Activated CD4-positive, alpha-beta memory T cell treated with anti-CD3 and anti-CD28 coated beads, Interleukin-2, amount 10 ng/mL, durations not matched to agents 7 days and 5 days (primary cell): ENCODE measurements at places on chromosomes 4 and X. TPM values are rescaled to one million over a fixed set of nuclear protein-coding genes. Genes with fewer than 3 reads are reported as not detected.

DNA sequence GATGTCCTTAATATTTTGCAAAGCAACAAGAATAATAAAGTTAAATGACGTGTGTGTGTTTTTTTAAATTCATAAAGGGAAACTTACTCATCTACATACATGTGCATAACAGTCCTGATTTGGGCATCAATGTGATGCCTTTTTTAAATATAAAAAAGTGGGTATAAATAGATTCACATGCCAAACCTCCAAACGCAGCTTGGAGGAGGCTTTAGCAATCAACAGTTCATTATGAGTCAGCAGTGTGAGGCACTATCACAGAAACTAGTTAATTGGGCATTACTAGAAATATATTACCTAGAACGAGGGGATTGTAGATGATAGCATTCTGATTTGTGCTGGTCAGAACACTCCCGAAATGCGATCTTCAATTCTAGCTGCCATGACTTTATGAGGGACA lies 115.1 kb downstream of the HS6ST2 start:
- H3K4me1 ChIP-seq = no peaks in the 10 kb centered on the region
- H3K36me3 ChIP-seq = no peaks in the 10 kb centered on the region
- H3K27me3 ChIP-seq = peaks cover 8% of the 10 kb centered on the region
- no peak overlapping the region for H3K4me3 ChIP-seq
- DNase-seq = no peak

GRCh38 chr4:41024556-41025491 lies 189.5 kb downstream of the APBB2 start:
- H3K27ac ChIP-seq = peak overlapping the region; percentile 10
- no peaks in the 10 kb centered on the region for H3K4me1 ChIP-seq
- no peak overlapping the region for H3K4me3 ChIP-seq
- H3K36me3 ChIP-seq = peaks cover 5% of the 10 kb centered on the region
- no peaks in the 10 kb centered on the region for H3K27me3 ChIP-seq

GRCh38 chr4:3041192-3042142 lies 32.9 kb downstream of the HTT-AS start:
- peak overlapping the region; percentile 91 for H3K27ac ChIP-seq
- H3K27me3 ChIP-seq = peaks cover 10% of the 10 kb centered on the region
- peak; percentile 65 for DNase-seq
- H3K4me1 ChIP-seq = peaks cover 78% of the 10 kb centered on the region

- no peaks in the 10 kb centered on the region for H3K27me3 ChIP-seq
- H3K4me3 ChIP-seq = no peak overlapping the region
- peaks cover 36% of the 10 kb centered on the region for H3K36me3 ChIP-seq
Observed at GRCh38 chrX:55007656-55008055, 7.5 kb downstream of the APEX2 start.

GRCh38 chrX:133726211-133726630 lies 259.2 kb downstream of the GPC3 start:
- no peak overlapping the region for H3K4me3 ChIP-seq
- no peak for DNase-seq
- H3K36me3 ChIP-seq = no peaks in the 10 kb centered on the region
- H3K4me1 ChIP-seq = peaks cover 5% of the 10 kb centered on the region
- H3K27ac ChIP-seq = no peak overlapping the region

DNA sequence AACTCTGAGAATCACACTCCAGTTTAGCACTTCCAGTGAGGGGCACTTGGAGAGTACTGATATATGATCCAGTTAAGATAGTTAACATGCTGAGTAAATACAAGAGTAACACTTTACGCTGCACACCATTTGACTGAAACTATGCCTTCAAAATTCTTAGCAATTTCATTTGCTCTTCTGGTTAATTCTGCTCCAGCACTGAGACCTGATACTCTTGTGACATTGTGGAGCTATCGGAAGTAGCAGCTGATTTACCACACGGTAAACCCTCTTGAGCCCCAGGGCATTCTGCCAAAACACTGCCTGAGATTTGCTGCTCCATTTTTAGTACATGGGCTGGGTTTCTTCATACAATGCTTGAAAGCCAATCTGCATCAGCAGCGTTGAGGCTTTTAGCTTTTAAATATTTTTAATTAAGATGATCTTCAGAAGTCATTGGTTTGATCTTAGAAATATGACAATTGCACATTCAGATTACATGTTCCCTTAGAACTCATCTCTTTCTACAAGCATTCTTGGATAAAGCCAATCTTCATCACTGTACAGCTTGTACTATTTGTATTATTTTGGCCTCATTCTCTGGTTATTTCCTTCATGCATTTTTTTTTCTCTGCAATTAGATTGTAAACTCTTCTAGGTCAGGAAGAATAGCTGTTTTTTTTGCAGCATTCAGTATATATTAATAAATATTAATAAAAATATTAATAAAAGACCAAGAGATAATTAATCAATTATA lies 67.8 kb upstream of the ETNPPL start:
- DNase-seq = no peak
- no peak overlapping the region for H3K27ac ChIP-seq
- peaks cover 9% of the 10 kb centered on the region for H3K4me1 ChIP-seq
- H3K4me3 ChIP-seq = no peak overlapping the region
- peaks cover 17% of the 10 kb centered on the region for H3K27me3 ChIP-seq

DNA sequence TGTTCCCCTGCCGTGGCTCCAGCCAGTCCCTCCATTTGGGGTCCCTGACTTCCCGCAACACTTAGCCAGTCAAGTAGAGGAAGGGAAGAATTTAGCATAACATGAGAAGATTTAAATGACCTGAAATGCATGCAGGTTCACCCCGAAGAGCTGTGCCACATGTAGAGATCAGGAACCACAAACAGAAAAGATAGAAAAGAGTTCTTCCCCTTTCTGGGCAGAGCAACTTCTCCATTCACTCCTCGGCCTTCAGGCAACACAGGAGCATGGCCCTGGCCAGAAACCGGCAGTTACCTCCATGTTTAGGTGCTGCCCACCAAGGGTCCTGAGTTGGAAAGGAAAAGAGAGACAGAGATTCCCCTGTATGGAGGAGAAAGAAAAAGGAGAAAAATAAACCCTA lies 5.2 kb downstream of the NLRP2B start:
- no peak overlapping the region for H3K4me3 ChIP-seq
- no peak overlapping the region for H3K27ac ChIP-seq
- H3K4me1 ChIP-seq = no peaks in the 10 kb centered on the region
- no peaks in the 10 kb centered on the region for H3K36me3 ChIP-seq
- no peak for DNase-seq

DNA sequence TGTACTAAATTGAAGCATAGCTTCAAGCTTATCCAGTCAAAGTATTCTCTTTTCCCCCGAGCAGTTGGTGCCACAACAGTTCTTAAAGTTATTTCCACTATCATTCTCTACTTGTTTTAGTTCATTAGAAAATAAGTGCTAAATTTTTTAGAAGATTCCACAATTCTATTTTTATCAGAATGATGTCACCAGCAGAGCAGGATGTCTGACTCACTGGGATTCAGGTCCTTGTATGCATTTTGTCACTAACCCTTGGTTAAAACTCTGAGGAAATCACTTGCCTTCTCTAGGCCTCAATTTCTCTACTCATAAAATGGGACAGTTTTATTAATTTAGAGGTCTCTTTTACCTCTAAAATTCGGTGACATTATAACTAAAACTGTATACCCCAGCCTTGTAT lies 3.4 kb downstream of the DDX53 start:
- no peaks in the 10 kb centered on the region for H3K27me3 ChIP-seq
- no peaks in the 10 kb centered on the region for H3K4me1 ChIP-seq
- no peak overlapping the region for H3K4me3 ChIP-seq
- no peak for DNase-seq
- H3K36me3 ChIP-seq = no peaks in the 10 kb centered on the region

RNF212 gene
- total RNA-seq = 1.0 TPM

PAK3 gene
- 2.0 TPM for total RNA-seq

USP17L10 gene
- not detected for total RNA-seq

CCKAR gene
- not detected for total RNA-seq

ETNPPL gene
- not detected for total RNA-seq
